ENCODE measurements at places on chromosomes 2 and 18. TPM values are rescaled to one million over a fixed set of nuclear protein-coding genes. Genes with fewer than 3 reads are reported as not detected.

DNA sequence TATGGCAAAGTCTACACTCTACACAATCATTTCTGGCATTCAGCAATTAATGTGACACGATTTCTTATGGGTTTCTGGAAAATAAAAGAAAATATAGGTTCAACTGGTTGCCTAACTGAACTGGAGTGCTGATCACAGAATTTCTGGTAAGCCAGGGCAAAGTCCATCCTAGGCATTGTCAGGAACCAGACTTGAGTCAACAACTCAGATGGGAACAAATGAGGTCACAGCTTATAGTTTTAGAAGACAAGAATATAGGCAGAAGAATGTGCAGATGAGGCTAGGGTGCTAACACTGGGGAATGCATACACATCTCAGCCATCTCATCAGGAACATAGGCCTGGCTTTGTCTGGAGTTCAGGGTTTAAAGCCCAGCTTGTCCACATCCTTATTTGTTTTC lies 317.2 kb upstream of the ID2 start:
- no peak for DNase-seq

DNA sequence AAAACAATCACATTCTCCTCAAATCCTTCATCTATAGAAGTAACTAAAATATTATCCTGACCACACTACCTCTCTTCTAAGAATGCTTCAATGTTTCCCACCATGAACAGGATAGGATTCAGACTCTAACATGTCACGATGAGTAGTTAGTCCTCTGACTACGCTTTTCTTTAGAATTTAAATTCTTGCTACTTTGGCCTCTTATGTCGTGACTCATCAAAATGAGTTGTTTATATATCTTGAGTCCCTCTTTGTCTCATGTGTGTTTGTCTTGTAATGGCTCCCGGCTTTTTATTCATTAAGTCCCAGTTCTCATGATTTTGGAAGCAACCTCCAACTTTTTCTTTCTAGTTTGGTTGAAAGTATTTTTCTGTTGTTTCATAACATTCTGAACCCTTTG lies 1289.2 kb downstream of the DSC3 start:
- DNase-seq = no peak

DNA sequence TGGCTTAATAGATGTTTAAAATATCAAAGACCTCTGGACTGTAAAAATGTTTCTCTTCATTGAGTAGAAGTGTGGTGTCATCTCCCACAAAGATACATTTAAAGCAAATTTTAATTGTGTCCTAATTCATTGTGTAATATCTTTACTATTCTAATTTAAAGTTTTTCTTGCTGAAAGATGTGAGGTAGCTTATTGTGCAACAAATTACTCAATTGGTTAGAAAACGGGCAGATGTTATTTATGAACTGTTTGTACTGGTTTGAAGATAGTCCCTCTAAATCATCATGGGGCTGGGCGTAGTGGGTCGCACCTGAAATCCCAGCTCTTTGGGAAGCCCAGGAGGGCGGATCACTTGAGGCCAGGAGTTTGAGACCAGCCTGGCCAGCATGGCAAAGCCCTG lies 65.3 kb downstream of the CYBRD1 start:
- no peak for DNase-seq

DNA sequence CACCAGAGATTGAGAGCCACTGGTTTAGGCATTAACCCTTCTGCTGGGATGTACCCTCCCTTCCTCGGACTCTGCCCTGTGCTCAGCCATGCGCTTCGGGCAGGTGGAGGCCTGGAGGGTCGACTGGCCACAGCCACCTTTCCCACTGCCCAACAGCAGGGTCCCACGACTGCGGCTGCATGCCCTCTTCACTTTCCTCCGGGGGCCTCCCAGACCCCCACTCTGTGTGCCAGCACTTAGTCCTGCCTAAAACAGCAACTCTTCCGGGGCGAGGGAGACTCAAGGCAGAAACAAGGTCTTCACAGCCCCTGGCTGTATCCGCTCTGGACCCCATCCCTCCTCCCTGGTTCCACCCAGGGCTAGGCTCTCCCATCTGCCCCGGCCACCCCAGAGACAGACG lies 31.3 kb upstream of the BIN1 start:
- no peak for DNase-seq

- DNase-seq = no peak
Measured at GRCh38 chr2:186486651-186487647, 889 bp downstream of the ZC3H15 start.

SPP2 gene
- not detected for total RNA-seq

RESP18 gene
- not detected for total RNA-seq

NLRC4 gene
- 0.26 TPM for total RNA-seq

MTLN gene
- total RNA-seq = 12.6 TPM

LOXHD1 gene
- not detected for total RNA-seq
